Hematopoietic multipotent progenitor cell treated with erythropoietin and hydrocortisone succinate and interleukin-3 and kit ligand, for 17 days (in vitro differentiated cells): ENCODE measurements at places on chromosomes 13 and 19.

DNA sequence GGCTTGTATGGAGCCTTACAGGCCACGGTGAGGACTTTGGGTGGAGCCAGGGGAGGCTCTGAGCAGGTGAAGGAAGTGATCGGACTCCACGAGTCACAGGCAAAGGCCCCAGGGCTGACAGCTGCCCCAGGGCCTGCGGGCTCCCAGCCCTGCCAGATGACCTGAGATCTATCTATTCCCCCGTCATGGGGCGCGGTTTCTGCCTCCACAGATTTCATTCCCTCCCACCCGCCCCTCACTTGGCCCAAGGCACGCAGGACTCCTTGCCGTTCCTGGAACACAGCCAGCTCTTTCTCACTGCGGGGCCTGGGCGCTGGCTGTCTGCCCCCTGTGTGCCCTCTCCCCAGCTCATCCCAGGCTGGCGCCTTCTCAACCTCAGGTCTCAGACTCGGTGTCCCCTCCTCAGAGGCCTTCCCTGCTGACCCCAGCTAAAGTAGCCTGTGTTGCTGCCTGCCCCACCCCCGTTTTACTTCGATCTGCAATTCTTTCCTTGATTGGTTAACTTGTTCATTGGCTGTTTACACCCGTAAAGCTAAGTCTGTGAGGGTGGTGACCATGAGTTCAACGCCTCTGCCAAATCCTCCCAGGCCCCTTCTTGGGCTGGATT lies 13.9 kb upstream of the PAK4 start:
- no peak for DNase-seq

DNA sequence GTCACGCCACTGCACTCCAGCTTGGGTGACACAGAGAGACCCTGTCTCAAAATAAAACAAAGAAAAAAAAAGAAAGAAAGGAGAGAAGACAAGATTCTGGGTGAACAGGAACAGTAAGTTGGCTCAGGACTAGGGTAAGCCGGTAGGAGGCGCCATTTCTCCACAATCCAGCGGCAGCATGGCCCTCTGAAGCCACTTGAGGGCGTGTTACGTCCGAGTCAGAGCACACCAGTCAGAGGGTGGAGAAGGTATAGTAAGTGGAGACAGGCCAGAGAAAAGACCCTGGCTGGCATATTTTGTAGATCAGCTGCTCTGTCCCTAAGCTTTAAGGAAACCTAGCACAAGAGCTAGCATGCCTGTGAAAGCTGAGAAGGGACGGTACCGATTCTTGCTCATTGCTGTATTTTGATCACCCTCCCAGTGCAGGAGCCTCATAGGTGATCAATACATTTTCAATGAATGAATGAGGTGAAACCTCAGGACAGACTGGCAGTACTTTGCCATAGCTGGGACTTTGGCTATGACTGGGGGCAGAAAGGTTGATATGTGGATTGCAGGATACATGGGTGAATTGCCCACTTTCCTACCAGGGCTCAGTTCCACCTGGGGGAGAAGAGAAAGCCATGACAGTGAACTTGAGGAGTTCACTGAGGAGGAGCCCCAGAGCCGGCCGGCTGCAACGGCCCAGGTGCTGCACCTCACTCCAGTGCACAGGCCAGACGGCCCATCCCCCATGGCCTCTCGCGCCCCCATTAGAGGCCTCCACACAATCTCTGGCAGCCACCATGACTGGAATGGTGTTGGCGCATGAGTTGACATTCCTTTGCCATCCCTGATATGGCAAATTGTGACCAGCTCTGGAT lies 23.5 kb downstream of the POU2F2 start:
- peak; percentile 85 for DNase-seq

GRCh38 chr13:98962901-98963590 lies 14.8 kb downstream of the DOCK9 start:
- no peak for DNase-seq

DNA sequence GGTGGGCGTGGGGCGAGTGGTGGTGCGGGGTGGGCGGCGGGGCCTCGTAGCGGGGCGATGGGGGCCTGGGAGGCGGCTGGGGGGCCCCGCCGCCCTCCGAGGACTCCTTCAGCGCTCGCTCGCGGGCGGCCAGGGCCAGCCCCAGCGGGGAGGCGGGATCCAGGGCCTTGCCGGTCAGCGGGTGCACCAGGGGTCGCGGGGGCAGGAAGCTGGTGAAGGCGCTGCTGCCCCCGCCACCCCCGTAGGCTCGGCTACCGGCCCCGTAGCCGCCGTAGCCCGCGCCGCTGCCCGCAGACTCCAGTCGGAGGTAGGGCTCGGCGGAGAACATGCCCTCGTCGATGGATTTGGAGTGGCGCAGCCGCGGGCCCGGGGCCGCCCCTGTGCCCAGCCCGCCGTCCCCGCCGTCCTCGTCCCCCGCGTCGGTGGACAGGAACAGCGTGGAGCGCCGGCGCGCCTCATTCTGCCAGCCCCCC lies 18.6 kb downstream of the C19orf81 start:
- no peak for DNase-seq

- no peak for DNase-seq
Measured at GRCh38 chr13:109781384-109782065, 4.9 kb downstream of the IRS2 start.

DNA sequence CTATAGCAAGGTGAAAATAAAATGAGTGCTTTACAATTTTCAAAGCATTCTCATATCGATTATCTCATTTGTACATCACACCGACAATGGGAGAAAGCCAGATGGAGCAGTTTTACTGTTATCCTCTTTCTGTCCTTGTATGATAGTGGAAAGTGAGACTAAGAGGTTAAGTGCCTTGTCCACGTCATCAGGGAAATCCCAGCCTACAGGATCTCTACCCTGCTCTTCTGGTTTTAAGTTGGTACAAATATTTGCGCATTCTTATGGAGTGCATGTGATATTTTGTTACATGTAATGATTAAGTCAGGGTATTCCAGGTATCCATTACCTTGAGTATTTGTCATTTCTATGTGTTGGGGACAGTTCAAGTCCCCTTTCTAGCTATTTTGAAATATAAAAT lies 12.4 kb upstream of the ENOX1 start:
- DNase-seq, result no peak

GRCh38 chr13:43291287-43292060 lies 268.1 kb downstream of the DNAJC15 start:
- DNase-seq, result no peak

DNA sequence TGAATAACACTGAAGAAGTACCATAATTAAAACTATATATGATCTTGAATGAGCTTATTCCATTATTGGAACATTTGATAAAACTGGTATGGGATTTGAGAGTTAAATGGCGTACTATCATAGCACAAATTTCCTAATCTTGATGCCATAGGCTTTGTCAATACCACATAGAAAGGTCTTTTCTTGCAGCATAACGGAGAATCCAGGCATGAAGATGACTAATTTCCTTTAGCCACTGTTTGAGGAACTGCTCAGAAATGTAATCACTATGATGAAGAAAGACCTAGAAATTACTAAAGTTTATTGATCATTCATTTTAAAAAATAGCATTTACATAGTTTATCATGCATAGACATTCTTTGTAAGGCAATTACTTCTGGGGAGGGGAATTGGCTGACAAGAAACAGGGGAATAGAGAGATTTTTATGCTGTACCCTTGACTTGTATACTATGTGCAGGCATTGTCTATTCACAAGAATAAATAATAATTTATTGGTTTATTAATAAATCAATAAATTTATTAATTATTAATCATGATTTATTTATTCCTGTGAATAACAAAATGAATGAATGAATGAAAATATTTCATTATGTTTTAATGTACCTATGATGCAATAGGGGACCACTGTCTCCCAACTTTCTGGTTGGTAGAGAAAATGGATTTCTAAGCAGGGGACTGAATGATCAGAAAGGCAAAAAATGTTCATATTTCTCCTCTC lies 2676.6 kb downstream of the PCDH9 start:
- DNase-seq, result no peak

DNA sequence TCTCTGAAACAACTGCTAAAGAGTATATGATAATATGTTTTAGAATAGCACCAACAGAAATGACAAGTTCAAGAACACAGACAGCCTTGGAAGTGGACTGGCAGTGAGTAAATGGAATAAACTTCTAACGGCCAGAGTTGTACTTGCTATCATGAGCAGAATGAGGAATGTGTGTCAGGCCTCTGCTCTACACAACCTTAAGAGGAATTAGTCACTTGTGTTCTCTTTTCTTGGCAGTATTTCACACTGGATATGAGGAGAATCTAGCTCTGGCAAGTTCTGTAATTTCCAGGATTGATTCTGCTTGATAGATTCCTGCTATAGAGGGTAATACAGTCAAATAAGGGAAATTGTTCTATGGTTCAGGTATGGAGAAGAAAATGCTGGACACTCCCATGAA lies 757.3 kb downstream of the EFNB2 start:
- no peak for DNase-seq

DNA sequence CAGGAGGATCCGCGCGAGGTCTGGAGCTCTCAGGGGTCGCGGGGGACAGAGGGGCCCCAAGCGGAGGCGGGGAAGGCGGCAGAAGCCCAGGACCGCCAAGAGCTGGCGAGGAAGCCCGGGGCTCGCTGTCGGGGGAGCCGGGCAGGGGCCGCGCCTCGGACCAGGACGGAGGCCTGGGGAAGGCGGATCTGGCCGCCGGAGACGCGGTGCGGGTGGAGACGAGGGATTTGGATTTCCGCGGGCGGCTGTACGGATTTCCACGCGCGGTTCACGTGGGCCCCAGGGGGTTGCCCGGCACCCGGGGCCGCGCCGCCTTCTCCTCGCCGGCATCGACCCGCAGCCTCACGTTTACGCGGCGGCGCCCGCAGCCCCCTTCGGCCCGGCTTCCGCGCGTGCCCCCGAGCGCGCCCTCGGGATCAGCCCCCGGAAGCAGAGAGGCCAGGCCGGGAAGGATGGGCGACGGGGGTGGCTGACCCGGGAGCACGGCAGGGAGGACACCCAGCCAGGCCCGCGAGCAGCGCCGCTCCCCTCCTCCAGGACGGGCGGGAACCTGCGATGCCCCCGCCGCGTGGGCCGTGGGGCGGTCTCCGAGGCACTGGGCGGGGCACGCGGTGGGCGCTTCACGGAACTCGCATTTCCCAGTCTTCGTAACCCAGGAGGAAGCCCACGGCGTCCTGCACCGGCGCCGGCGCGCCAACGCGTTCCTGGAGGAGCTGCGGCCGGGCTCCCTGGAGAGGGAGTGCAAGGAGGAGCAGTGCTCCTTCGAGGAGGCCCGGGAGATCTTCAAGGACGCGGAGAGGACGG lies 4.7 kb downstream of the F7 start:
- no peak for DNase-seq

DNA sequence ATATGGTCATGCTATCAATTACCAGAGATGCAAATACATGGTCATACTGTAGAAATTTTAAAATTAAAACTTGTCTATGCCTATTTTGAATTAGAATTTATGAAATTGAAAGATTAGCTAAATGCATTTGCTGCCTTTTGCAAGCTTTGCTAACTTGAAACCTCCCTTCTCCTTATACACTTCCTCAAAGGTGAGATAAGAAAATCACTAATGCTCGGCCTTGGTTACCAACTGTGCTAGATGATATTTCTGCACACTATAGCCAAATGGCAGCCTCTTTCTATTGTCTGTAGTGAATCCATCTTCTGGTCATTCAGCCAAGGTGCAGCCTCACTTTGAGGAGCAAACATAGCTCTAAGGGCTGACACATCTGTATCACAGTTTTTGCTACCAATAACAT lies 31.1 kb upstream of the MYCBP2 start:
- DNase-seq, result no peak

DNA sequence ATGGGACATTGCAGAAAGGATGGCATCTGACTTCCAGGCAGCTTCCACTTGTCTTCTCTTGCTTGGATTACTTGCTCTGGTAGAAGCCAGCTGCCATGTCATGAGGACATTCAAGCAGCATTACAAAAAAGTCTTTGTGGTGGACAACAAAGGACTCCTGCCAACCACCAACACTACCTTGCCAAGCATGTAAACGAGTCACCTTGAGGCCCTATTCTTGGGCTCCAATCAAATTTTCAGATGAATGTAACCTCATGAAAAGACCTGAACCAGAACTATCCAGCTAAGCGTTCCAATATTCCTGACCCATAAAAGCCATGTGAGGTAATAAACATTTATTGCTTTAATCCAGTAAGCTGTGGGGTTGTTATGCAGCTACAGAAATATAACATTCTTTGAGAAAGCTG lies 12.5 kb downstream of the PROSER1 start:
- no peak for DNase-seq

DNA sequence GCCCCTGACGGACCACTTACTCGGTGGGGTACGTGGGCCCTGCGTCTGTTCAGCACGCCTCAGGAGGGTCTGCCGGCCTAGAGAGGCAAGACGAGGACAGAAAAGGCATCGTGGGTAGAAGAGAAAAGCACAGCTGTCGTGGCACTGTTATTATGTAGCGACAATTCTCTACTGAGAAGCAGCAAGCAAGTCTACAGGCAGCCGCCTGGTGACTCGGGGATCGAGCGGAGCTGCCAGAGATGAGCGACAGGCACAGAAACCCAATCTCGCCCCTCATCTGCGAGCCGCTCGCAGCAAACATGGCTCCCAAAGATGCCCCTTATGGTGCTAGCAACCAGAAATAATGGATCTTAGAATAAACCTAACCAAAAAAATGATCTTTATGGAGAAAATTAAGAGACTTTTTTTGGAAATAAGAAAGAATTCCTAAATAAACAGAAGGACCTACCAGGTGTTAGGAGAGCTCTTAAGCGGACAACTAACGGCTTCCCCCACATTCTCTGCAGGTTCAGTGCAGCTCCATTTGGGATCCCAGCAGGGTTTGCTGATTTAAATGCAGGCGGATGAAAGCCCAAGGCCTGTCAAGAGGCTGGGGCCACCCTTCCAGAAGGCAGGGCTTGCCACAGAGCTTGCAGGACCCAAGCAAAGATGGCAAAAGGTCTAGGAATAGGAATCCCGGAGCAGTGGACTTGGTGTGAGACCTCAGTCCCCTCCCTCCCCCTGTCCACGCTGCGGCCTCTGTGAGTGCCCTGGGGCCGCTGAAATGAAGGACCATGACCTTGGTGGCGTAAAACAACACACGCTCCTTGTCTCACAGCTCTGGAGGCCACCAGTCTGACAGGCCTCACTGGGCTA lies 152.6 kb downstream of the KDM4B start:
- no peak for DNase-seq

DNA sequence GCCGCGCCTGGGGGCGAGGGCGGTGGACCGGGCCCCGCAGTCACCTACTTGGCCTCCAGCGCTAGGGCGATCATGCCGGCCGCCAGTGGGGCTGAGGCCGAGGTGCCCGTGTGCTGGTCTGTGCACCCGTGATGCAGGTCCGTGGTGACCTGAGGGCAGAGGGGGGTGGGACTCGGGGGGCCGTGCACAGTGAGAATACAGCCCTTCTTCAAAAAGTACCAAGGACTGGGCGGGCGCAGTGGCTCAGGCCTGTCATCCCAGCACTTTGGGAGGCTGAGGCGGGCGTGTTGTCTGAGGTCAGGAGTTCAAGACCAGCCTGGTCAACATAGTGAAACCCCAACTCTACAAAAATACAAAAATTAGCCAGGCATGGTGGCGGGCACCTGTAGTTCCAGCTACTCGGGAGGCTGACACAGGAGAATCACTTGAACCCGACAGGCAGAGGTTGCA lies 5.0 kb upstream of the C19orf25 start:
- DNase-seq, result no peak

DNA sequence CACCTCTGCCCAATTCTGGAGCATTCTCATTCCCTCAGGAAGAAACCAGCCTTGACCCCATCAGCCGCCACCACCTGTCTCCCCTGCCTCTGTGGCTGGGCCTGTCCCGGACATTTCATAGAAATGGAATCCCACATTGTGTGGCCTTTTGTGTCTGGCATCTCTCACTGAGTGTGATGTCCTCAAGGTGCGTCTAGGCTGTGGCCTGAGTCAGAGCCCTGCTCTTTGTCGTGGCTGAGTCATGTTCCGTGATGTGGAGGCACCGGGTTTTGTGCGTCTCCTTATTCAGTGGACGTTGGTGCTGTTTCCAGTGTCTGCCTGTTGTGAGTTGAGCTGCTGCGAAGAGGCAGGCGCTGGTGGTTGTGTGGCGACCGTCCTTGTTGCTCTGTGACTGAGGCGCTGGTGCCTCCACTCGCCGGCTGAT lies 3.5 kb downstream of the FZR1 start:
- DNase-seq, result no peak
